ENCODE measurements at places on chromosomes 12 and 14. TPM values are rescaled to one million over a fixed set of nuclear protein-coding genes. Genes with fewer than 3 reads are reported as not detected.

The ASIC1 gene
- total RNA-seq = 1.1 TPM

The PNN gene
- total RNA-seq = 38.4 TPM

The NRIP2 gene
- not detected for total RNA-seq

The PZP gene
- 0.93 TPM for total RNA-seq

The SIX1 gene
- total RNA-seq = 1.2 TPM

The TROAP gene
- total RNA-seq = 40.5 TPM

The ATP5F1B gene
- total RNA-seq = 679 TPM

The BCL11B gene
- total RNA-seq = 0.27 TPM
